Hematopoietic multipotent progenitor cell treated with erythropoietin and hydrocortisone succinate and interleukin-3 and kit ligand, for 17 days (in vitro differentiated cells): ENCODE measurements at places on chromosomes 4 and X.

- DNase-seq = no peak
Observed at GRCh38 chrX:103066606-103067005, 2.6 kb upstream of the BEX1 start.

DNA sequence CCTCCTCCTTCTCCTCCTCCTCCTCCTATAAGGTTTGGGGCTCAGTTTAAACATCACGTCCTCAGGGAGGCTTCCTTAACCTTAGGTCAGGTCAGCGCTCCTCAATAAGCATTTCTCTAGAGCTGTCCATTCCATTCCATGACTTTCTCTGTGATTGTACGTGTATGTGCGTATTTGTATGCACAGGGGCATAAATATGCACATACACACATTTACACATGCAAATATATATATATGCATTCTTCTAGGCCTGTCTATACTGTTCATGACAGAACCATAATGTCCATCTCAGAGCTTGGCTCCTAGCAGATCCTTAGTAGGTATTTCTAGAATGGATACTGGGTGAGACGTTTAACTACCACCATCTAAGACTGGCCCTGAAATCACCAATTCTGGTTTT lies 258.6 kb downstream of the STIM2 start:
- DNase-seq = no peak

- no peak for DNase-seq
Observed at GRCh38 chr4:155675709-155676429, 9.2 kb downstream of the GUCY1A1 start.

GRCh38 chr4:91525621-91526020 lies 778.1 kb upstream of the GRID2 start:
- no peak for DNase-seq

- no peak for DNase-seq
Observed at GRCh38 chrX:5640071-5640470, 588.6 kb downstream of the NLGN4X start.
